ENCODE measurements at places on chromosomes 2 and 18. TPM values are rescaled to one million over a fixed set of nuclear protein-coding genes. Genes with fewer than 3 reads are reported as not detected.
A peak's percentile ranks its signal among the peaks of the same experiment; 100 is the strongest.

- H3K4me1 ChIP-seq = no peaks in the 10 kb centered on the region
- no peak overlapping the region for H3K4me3 ChIP-seq
- H3K36me3 ChIP-seq = no peaks in the 10 kb centered on the region
- no peaks in the 10 kb centered on the region for H3K27me3 ChIP-seq
- DNase-seq = no peak
- no peak overlapping the region for H3K27ac ChIP-seq
Measured at GRCh38 chr2:135225781-135226180, 173.7 kb downstream of the RAB3GAP1 start.

DNA sequence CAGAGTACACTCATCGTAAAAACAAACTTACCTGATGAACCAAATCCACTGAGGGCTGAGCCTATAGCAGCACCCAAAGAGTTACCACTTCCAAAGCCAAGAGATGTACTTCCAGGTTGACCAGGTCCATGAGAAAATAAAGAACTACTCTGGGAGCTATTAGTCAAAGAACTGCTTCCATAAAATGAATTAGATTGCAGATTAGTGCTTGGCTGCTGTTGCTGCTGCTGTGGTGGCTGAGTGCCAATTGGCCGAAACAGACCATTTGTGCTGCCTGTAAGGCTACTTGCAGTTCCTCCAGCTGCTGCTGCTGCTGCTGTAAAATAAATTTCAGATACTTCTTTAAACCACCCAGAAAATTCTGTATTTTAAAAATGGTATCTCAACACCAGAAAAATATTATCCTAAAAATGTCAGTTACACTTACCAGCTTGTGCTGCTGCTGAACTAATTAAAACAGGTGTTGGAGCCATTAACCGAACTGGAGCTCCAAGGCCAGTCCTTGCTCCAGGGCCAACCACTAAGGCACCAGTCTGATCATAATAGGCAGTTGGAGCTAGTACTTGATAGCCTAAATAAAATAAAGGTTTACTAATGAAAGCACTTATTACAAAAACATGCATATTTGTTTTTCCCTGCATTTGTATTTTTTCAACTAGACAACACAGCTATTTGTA, 58.1 kb upstream of the SDC1 start:
- H3K4me1 ChIP-seq = peaks cover 12% of the 10 kb centered on the region
- no peaks in the 10 kb centered on the region for H3K27me3 ChIP-seq
- H3K27ac ChIP-seq = no peak overlapping the region
- DNase-seq = no peak
- H3K4me3 ChIP-seq = no peak overlapping the region

- no peaks in the 10 kb centered on the region for H3K27me3 ChIP-seq
- DNase-seq = no peak
- H3K4me3 ChIP-seq = no peak overlapping the region
- H3K36me3 ChIP-seq = no peaks in the 10 kb centered on the region
Measured at GRCh38 chr18:24003288-24003687, 11.3 kb upstream of the TTC39C start.

- peaks cover 34% of the 10 kb centered on the region for H3K4me1 ChIP-seq
- DNase-seq = no peak
- no peaks in the 10 kb centered on the region for H3K27me3 ChIP-seq
- H3K36me3 ChIP-seq = no peaks in the 10 kb centered on the region
- peak overlapping the region; percentile 89 for H3K27ac ChIP-seq
Measured at GRCh38 chr2:26970928-26971627, 641 bp downstream of the MAPRE3 start.

GRCh38 chr2:100394111-100394641, 23.3 kb downstream of the CHST10 start:
- no peak overlapping the region for H3K4me3 ChIP-seq
- H3K27me3 ChIP-seq = no peaks in the 10 kb centered on the region
- peaks cover 31% of the 10 kb centered on the region for H3K36me3 ChIP-seq
- no peaks in the 10 kb centered on the region for H3K4me1 ChIP-seq
- DNase-seq = peak; percentile 54
- H3K27ac ChIP-seq = no peak overlapping the region

GRCh38 chr2:99691926-99692325, 202.1 kb upstream of the REV1 start:
- no peak overlapping the region for H3K27ac ChIP-seq
- no peak overlapping the region for H3K4me3 ChIP-seq
- DNase-seq = peak; percentile 69

DNA sequence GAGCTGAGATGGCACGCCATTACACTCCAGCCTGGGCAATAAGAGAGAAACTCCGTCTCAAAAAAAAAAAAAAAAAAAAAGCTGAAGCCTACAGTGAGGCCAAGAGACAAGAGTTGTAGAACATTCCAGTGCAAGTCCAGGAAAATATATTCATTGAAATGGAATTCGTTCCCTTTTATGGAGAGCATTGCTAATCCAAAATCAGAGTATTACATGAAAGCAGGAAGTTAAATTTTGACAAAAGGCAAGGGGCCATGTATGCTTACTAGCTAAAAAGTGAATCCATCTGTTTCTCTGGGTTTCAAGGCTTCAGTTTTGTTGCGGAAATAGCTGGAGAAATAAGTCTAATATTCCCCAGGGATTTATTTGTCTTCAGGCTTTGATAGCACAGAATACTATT, 471.7 kb downstream of the THSD7B start:
- no peak overlapping the region for H3K4me3 ChIP-seq
- no peak overlapping the region for H3K27ac ChIP-seq
- no peaks in the 10 kb centered on the region for H3K27me3 ChIP-seq
- no peaks in the 10 kb centered on the region for H3K36me3 ChIP-seq

DNA sequence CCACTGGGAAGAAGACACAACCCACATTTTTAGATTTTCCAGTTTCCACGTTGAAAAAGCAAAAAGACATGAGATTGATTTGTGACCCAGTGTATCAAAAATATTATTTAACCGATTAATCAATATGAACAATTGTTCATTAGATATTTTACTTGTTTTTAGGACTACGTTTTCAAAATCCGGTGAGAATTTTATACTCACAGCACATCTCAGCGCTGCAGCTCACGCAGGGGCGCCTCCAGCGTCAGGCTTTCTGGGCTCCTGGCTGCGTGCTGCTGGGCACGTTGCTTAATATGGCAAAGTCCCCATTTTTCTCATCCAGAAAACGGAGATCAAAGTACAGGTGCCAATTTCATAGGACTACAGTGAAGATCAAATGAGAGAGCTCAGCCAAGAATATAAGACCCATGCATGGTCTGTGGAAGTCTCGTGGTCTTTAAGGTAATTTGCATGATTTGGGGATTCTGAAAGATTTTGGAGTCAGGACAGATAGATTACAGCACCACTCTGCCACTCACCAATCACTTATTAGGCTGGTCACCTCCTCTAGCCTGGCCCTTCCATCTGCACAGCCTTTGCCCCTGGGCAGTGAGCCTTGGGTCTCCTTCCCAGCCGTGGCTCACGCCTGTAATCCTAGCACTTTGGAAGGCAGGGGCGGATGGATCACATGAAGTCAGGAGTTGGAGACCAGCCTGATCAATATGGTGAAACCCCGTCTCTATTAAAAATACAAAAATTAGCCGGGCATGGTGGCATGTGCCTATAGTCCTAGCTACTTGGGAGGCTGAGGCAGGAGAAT, 36.2 kb downstream of the PTPN18 start:
- peaks cover 36% of the 10 kb centered on the region for H3K4me1 ChIP-seq
- H3K27ac ChIP-seq = peak overlapping the region; percentile 90
- H3K4me3 ChIP-seq = peak overlapping the region; percentile 75
- no peak for DNase-seq

DNA sequence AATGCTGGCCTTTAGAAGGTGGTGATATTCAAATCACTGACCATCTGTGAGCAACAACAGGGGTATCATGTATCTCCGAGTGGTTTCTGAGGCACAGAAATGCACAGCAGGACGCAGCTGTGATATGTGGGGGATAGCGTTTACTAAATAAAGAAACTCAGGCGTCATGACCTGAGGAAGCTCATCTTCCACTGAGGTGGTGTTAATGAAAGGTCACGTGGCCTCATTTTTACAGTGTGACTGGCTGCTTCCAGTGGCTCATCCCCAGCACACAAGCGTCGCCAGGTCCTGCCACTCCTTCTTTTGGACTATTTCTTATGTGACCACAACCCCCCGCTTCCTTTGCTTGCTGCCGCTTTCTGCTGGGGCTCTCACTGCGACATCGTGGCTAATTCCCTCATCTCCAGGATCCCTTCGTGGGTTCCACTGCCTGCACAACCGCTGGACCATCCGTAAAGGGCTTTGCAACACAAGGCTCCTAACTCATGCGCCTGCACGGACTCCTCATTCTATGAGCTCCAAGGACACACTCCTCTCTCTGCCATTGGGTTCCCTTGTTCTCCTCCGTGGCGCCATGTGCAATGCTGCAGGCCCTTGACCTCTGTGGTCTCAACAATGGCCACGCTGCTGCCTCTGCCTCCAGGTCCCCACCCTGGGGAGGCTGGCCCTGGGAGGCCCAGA, 109.3 kb downstream of the MBP start:
- H3K36me3 ChIP-seq = no peaks in the 10 kb centered on the region
- H3K4me1 ChIP-seq = no peaks in the 10 kb centered on the region
- H3K4me3 ChIP-seq = no peak overlapping the region
- no peak overlapping the region for H3K27ac ChIP-seq
- no peaks in the 10 kb centered on the region for H3K27me3 ChIP-seq

GRCh38 chr2:58762176-58762781, 521.2 kb upstream of the FANCL start:
- no peaks in the 10 kb centered on the region for H3K27me3 ChIP-seq
- H3K4me3 ChIP-seq = no peak overlapping the region
- no peaks in the 10 kb centered on the region for H3K4me1 ChIP-seq
- H3K36me3 ChIP-seq = no peaks in the 10 kb centered on the region

GRCh38 chr2:225120186-225120585, 77.9 kb upstream of the DOCK10 start:
- no peaks in the 10 kb centered on the region for H3K4me1 ChIP-seq
- no peaks in the 10 kb centered on the region for H3K36me3 ChIP-seq
- H3K27ac ChIP-seq = no peak overlapping the region
- no peak overlapping the region for H3K4me3 ChIP-seq
- DNase-seq = no peak

DNA sequence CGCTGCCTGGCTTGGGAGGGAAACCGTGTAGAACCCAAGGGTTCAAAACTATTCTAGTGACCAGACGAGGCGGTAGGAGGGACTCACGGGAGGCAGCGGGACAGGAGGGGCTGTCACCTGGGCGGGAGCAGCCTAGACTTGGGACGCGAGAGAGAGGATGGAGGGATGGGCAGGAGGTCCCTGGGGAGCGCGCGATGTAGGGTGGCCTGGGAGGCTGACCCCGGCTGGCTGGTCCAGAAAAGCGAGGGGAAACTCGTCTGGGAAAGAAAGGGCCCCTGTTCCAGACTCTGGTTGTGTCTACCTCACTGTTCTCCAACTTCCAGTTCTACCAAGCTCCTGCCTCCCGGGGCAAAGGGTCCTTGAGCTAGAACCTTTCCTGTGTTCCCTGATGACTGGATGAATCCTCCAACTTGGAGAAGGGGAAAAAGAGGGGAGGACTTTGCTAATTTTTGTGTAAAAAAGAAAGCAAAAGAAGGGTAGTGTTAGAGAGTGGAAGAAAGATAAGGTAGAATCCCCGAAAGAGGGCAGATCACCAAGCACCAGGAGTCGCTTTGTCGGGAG, 1.4 kb downstream of the DOK6 start:
- H3K36me3 ChIP-seq = no peaks in the 10 kb centered on the region
- peaks cover 6% of the 10 kb centered on the region for H3K4me1 ChIP-seq
- peak overlapping the region; percentile 67 for H3K4me3 ChIP-seq
- H3K27me3 ChIP-seq = no peaks in the 10 kb centered on the region
- no peak for DNase-seq

DNA sequence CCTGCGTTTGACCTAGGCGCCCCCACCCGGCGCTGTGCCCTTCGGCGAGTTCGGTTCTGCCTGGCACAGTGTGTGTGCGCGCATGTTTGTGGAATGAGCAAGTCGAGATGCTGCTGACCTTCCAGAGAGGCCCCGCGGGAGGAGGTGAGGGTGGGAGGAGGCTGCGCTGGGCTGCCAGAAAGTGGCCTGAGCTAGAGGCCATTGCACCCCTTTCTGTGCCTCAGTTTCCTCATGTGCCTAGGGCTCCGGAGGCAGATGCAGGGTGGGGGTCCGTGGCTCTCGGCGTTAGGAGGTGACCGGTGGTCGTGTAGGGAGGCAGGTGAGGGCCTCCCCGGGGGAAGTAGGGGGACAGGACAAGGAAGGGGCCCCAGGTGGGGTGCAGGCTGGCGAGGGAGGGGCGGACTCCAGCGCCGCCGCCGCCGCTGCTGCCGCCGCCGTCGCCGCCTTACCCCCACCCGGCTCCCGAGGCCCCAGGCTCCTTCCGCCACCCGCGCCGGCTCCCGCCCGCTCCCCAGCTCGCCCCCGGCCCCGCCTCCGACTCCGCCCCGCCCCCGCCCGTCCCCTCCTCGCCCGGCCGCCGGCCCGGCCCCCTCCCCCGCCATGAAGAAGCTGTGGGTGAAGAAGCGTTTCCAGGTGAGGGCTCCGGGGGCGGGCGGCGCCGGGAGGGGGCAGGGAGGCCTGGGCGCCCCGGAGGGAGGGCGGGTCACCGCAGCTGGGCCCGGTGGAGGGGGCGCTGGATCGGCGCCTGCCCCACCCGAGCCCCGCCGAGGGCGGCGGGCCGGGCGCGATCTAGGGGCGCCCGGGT, 7.0 kb downstream of the SPEG start:
- H3K27me3 ChIP-seq = no peaks in the 10 kb centered on the region

DNA sequence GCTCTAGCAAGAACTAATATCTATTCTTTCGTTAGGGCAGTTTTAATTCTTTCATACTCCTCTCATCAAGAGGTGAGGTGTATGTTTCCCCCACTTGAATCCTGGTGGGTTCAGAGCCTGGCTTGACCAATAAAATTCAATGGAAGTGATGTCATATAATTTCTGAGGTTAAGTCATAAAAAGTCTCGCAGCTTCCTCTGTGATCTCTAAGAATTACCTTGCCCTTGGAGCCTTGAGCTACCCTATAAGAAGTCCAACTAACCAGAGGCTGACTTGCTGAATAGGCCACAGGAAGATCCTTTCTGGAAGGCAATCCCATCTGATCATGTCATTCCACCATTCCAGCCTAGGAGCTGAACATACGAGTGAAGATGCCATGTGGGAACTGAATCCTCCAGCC, 26.1 kb upstream of the INO80D start:
- H3K36me3 ChIP-seq = peaks cover 23% of the 10 kb centered on the region
- DNase-seq = no peak
- no peak overlapping the region for H3K27ac ChIP-seq
- H3K4me3 ChIP-seq = no peak overlapping the region
- H3K4me1 ChIP-seq = no peaks in the 10 kb centered on the region

GRCh38 chr2:67048314-67048713, 348.8 kb upstream of the ETAA1 start:
- H3K4me3 ChIP-seq = no peak overlapping the region
- no peak for DNase-seq
- H3K4me1 ChIP-seq = no peaks in the 10 kb centered on the region
- H3K36me3 ChIP-seq = no peaks in the 10 kb centered on the region
- no peaks in the 10 kb centered on the region for H3K27me3 ChIP-seq

GRCh38 chr2:72515696-72516095, 310.1 kb downstream of the EXOC6B start:
- H3K27me3 ChIP-seq = no peaks in the 10 kb centered on the region
- H3K36me3 ChIP-seq = peaks cover 4% of the 10 kb centered on the region
- no peak overlapping the region for H3K4me3 ChIP-seq
- no peak overlapping the region for H3K27ac ChIP-seq
- DNase-seq = no peak
- H3K4me1 ChIP-seq = no peaks in the 10 kb centered on the region

Gene ALPG
- not detected for total RNA-seq

Gene CCDC74B
- 2.5 TPM for total RNA-seq

Gene MPP4
- 0.35 TPM for total RNA-seq

Gene PFN4
- 0.39 TPM for total RNA-seq

Gene MYO7B
- 0.67 TPM for total RNA-seq

Gene HRH4
- total RNA-seq = not detected

Gene SCG2
- total RNA-seq = 0.12 TPM

Gene RBM44
- 0.55 TPM for total RNA-seq

Gene MAP2
- total RNA-seq = 6.5 TPM

Gene PRSS56
- total RNA-seq = 0.20 TPM

Gene CHRND
- total RNA-seq = not detected

Data from right atrium auricular region (tissue), 2 donors.